ENCODE measurements at places on chromosomes 12 and 14.

DNA sequence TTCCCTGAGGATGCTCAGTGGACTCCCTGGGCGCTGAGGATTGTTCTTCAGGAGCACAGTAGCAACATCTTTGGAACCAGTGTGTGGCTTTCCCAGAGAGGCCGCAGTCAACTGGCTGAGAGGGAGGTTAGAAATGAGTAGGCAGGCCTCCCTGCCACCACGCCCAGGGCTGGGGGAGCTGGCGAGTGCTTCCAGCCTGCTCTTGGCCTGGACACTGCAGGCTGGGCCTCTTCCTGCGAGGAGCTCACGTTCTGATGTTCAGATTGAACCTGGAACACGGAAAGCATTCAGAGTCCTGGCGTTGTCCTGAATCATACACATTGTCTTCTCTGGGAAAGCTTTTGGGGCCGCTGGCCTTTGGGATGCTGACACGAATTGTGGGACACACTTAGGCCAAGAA, 15.6 kb downstream of the TSPAN9 start:
- DNase-seq = no peak

GRCh38 chr12:69583203-69583602, 2.1 kb upstream of the CCT2 start:
- no peak for DNase-seq

DNA sequence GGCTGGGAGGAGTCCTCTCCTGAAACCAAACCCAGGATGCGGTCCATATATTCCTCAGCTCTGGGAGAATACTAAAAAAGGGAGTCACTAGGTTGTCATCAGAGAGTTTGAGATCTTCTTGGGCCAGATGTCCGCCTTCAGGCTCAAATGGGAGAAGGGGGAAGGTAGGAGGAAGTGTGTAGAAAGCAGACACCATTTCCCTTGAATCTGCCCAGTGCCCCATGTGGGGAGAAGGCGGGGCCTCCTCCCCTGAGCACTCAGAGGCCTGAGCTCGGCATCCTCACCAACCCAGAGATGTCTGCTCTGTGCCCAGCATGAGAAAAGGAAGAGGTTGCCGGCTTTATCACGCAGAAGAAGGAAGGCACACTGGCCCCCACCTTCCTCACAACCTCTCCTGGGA, 37.3 kb downstream of the LTBP2 start:
- DNase-seq = no peak

DNA sequence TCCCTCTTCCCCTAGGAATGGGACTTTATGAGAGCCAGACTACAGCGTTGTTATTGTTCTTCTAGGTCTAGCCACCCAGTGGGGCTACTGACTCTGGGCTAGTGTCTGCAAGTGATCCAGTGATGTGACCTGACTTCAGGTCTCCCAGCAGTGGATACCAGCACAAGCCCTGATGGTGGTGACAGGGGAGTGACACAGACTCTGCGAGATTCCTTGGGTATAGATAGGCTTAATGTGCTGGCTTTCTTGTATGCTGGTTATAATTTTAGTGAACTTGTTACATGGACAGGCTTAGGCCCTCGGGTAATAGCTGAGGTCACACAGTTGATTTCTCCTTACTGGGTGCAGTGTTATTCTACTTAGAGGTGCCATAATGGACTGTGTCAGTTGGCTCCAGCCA, 106.9 kb downstream of the TBC1D30 start:
- no peak for DNase-seq

GRCh38 chr14:51789596-51789995, 70.8 kb upstream of the GNG2 start:
- no peak for DNase-seq

GRCh38 chr14:51236314-51236713, 3.7 kb upstream of the TMX1 start:
- no peak for DNase-seq

- no peak for DNase-seq
Observed at GRCh38 chr14:35332517-35333263, 40.5 kb downstream of the PSMA6 start.

- no peak for DNase-seq
Observed at GRCh38 chr12:105234197-105234596, 1.8 kb downstream of the APPL2 start.

DNA sequence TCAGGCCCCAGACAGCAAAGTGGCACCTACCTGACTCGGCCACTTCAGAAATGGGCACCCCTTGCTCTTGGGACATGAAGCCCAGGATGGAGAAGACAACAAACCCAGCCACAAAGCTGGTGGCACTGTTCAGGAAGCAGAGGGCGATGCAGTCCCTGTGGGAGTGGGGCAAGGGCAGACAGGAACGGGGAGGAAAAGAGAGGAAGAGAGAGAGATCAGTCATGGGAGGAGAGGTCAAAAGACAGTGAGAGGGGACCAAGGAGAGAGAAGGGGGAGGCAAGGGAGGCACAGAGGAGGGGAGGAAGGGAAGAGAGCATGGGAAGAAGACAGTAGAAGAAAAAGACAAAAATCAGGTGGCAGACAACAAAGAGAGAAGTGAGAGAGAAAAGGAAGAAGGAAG, 16.6 kb downstream of the SLC6A12 start:
- DNase-seq = no peak

DNA sequence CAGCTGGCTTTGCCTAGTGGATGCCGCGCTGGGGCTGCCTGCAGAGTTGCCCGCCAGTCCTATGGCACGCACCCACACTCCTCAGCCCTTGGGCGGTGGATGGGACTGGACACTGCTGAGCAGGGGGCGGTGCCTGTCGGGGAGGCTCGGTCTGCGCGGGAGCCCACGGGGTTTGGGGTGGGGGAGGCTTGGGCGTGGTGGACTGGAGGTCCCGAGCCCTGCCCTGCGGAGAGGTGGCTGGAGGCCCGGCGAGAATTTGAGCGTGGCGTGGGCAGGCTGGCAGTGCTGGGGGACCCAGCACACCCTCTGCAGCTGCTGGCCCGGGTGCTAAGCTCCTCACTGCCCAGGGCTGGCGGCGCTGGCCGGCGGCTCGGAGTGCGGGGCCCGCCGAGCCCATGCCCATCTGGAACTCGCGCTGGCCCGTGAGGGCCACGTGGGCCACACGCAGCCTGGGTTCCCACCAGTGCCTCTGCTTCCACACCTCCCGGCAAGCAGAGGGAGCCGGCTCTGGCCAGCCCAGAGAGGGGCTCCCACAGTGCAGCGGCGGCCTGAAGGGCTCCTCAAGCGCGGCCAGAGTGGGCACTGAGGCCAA, 68.1 kb downstream of the ETNK1 start:
- no peak for DNase-seq

GRCh38 chr14:23147676-23148075, 28.6 kb upstream of the CEBPE start:
- no peak for DNase-seq

DNA sequence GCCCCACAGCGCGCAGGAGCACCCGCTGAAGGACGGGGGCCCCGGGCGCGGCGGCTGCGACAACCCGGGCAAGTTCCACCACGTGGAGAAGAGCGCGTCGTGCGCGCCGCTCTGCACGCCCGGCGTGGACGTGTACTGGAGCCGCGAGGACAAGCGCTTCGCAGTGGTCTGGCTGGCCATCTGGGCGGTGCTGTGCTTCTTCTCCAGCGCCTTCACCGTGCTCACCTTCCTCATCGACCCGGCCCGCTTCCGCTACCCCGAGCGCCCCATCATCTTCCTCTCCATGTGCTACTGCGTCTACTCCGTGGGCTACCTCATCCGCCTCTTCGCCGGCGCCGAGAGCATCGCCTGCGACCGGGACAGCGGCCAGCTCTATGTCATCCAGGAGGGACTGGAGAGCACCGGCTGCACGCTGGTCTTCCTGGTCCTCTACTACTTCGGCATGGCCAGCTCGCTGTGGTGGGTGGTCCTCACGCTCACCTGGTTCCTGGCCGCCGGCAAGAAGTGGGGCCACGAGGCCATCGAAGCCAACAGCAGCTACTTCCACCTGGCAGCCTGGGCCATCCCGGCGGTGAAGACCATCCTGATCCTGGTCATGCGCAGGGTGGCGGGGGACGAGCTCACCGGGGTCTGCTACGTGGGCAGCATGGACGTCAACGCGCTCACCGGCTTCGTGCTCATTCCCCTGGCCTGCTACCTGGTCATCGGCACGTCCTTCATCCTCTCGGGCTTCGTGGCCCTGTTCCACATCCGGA, 1.4 kb downstream of the FZD10 start:
- DNase-seq = no peak

- DNase-seq = no peak
Observed at GRCh38 chr14:84041421-84041820, 1488.5 kb upstream of the FLRT2 start.

- DNase-seq = no peak
Observed at GRCh38 chr12:45986641-45987339, 3.6 kb downstream of the SCAF11 start.

DNA sequence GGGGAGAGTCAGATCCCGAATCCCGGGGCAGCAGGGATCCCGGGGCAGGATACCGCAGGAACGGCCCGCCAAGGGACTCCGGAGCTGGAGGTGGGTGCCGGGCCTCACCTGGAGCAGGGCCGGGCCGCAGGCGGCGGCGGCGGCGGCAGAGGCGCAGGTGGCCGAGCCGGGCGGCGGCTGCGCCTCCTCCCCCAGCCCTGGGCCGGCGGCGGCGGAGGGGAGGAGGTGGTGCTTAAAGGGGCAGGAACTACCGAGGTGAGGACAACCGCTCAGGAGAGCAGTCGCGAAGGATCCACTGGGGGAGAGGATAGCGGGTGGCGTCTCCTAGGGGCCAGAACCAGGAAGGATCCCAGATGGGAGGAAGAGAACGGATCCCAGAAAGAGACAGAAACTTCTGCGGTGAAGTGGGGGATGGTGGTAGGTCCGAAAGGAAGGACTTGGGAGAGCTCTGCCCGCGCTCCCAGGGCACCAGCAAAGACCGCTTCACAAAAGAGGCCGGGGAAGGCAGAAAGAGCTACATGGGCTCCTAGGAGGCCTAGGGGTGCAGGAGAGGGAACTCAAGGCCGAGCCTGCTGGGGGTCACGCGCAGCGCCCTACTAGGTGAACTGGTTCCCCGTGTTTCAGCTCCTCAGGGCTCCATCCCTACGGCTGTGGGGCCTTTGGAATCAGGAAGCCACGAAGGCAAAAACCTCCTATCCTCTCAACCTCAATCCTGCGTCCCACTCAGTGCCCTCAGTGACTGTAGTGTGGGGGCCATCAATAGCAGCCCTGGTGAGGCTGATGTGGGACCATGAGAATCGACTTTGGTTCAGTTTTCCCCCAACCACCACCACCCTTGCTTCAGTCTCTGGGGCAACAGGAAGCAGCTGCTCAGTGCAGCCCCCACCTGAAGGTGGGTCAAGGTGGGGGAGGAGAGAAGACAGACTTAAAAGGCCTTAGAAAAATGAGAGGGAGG, 5.0 kb upstream of the BAZ2A start:
- DNase-seq = peak; percentile 48

GRCh38 chr14:76829013-76829365, 2.8 kb downstream of the LRRC74A start:
- no peak for DNase-seq

GRCh38 chr14:36950812-36951211, 221.6 kb downstream of the SLC25A21 start:
- no peak for DNase-seq

DNA sequence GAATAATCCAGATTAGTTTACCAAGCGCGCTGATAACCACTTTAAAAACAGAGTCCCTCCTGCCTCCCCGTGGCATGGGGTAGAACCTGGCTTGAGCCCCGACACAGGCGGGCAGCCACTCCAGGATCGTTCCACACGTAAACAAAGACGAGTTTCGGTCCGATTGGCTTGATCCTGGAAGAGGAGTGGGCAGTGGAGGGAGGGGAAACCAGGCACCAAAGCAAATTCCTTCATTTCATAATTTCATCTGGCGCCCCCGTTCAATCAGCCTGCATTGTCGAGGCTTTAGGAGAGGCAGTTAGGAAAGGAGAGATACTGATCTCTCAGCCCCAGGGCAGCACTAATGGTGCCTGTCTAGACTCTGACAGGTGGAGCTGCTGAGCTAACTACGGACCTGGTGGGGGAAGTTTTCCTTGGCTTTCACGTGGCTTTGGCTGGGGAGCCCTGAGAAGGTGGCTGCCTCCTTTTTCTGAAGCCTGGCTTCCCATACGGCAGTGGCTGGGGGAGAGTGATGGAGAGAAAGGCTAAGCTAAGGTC, 751 bp upstream of the GPRC5A start:
- DNase-seq = no peak

DNA sequence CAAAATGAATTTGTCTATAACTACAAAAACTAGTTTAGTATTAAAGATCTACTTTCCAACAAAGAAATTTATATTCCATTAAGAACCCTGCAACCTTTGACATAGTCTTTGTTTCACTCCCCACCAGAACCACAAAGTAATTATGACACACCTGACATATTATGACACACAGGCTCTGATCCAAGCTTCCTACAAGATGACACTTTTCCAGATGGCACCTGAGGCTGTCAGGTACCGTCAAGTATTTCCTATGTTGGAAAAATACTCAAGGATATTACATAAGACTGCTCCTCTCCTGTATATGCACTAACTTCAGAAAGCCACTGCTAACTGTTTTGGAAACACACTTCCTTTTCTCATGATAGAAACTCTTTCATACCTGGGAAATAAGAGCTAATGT, 38.9 kb downstream of the STXBP6 start:
- DNase-seq = no peak

DNA sequence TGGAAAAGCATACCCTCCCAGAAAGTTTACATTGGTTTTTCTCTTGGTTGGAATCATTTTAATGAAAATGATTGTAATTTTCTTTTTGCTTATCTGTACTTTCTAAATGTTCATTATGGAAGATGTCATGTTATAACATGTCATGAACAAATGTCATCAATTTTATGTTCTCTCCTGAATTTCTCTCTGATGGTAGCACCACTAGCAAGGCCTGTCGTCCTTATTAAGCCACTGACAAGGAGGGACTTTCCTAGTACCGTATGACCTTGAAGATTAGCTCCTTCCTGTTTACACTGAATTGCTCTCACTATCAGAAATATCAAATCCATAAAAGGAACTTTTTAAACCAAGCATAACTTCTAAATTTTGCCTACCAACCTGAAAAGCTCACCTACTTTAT, 99.0 kb downstream of the ESR2 start:
- DNase-seq = no peak

- no peak for DNase-seq
Observed at GRCh38 chr12:101327051-101327450, 47.1 kb downstream of the UTP20 start.

GRCh38 chr12:94116191-94116590, 32.2 kb upstream of the PLXNC1 start:
- DNase-seq = no peak

GRCh38 chr12:46526233-46526632, 153.7 kb upstream of the SLC38A2 start:
- DNase-seq = no peak

- DNase-seq = no peak
Observed at GRCh38 chr12:120537856-120538220, 3.7 kb downstream of the RNF10 start.

GRCh38 chr14:93076755-93077154, 39.0 kb downstream of the ITPK1 start:
- DNase-seq = no peak

Measured in activated CD4-positive, CD25-positive, alpha-beta regulatory T cell (primary cell).